ENCODE measurements at places on chromosomes 2 and 18.

- DNase-seq, result no peak
Measured at GRCh38 chr18:23740105-23740830, 51.0 kb downstream of the LAMA3 start.

GRCh38 chr2:103361712-103362111, 599.9 kb downstream of the TMEM182 start:
- DNase-seq, result peak; percentile 52

- no peak for DNase-seq
Measured at GRCh38 chr2:156481312-156481711, 45.1 kb downstream of the GPD2 start.

DNA sequence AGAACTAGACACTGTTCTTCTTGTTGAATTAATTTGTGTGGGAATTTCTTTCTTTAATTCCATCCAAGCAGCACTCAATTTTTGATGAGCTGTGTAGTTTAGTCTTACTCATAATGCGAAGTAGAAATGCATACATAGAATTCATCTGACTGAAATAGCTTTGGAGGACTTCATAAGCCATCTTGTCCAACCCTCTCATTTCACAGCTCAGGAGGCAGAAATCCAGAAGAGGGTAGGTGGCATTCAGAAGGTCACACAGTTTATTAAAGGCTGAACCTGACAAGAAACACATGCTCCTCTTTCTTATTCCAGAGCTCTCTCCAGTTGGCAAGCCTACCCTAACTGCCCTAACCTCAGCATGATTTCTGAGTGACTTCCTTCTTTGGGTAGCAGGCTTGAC, 169.2 kb upstream of the NOSTRIN start:
- DNase-seq, result no peak

DNA sequence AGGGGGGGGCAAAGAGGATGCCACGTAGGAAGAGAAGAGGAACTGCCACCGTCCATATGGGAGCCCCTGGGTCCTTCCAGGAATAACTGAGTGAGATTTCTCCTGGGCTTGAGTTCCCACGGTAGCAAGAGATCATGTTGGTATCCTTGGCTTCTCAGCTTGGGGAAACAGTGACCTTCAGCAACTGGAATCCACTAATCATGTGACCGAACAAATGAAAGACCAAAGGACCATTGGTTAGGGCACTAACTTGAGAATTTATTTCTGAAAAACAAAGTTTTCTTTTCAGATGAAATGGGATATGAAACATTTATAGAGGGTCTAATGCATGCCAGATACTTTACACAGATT, 259.4 kb upstream of the ID2 start:
- DNase-seq, result no peak

- no peak for DNase-seq
Measured at GRCh38 chr2:28134857-28135256, 244.3 kb downstream of the BABAM2 start.

GRCh38 chr2:19409046-19409445, 50.6 kb upstream of the OSR1 start:
- no peak for DNase-seq

- DNase-seq, result peak; percentile 71
Measured at GRCh38 chr18:77133051-77133834, 660 bp upstream of the MBP start.

DNA sequence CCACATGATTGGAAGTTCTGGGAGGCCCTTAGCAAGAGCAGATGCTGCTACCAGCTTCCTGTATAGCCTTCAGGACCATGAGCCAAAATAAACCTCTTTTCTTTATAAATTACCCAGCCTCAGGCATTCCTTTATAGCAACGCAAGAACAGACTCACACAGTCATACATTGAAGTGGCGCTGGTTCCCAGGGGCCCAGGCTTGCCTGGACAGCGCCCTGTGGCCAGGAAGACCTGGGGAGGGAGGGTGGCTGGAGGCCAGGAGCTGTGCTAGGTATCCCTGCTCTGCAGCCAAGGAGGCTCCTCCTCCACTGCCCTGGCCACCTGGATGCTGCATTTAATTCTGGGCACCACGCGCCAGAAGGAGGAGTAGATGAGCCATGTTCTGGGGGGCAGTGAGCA, 98.1 kb downstream of the AGAP1 start:
- no peak for DNase-seq

DNA sequence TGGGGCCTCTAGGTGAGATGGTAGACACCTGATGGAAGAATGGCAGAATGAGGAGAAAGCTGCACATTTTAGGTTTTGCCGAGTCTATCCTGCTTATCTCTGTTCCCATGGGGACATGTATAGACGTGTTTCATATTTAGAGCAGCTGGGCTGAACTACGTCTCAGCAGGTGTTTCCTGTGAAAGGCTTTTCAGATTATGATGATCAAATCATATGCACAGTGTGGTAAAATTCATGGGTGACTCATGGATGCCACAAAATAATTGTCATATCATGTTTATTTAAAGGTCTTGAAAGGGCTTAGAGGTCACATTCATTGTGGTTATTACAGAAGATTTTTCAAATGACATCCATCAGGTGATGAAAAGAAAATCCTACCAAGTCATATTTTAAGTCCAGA, 90.5 kb downstream of the ICOS start:
- DNase-seq, result no peak

GRCh38 chr2:241771286-241772062, 5.1 kb upstream of the GAL3ST2 start:
- peak; percentile 53 for DNase-seq

DNA sequence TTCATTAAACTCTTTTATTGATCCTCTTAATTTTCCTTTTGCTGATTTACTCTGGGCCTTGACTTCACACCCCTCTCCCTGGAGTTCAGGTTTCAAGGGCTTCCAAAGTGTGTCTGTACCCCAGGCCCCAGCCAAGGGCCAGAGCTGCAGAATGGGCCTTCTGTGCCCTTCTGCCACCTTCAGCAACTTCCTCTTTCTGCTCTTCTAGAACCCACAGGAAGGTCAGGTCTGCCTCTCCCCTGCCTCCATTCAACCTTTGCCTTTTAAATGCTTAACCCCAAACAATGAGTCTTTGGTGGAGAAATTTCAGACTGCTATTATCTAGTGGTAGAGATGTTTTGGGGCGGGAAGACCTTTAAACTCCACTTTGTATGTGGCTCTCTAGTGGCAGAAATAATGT, 63.1 kb downstream of the TSN start:
- no peak for DNase-seq

- no peak for DNase-seq
Measured at GRCh38 chr2:15300624-15301573, 260.2 kb downstream of the NBAS start.

GRCh38 chr2:177051278-177051677, 161.3 kb upstream of the HNRNPA3 start:
- no peak for DNase-seq

- DNase-seq, result no peak
Measured at GRCh38 chr18:45127405-45127804, 446.7 kb downstream of the SETBP1 start.

DNA sequence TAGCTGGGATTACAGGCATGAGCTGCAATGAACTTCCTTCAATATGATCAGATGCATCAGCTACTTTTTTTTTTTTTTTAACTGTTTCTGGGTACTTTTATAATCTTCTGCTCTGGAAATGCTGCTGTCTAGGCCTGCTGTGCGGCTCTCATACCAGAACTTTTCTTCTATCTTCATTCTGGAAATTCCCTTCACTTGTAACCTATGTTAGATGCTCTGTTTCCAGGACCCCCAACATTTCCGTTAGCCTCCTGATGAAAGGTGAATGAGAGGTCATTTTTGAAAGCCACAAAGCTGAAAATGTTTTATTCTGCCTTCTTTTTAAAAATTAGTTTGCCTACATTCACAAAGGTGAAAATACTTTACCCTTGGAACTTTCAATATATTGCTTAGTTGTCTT, 8.6 kb downstream of the AGFG1 start:
- DNase-seq, result no peak

GRCh38 chr18:32583431-32583830, 112.7 kb upstream of the GAREM1 start:
- DNase-seq, result no peak

GRCh38 chr2:197217541-197217940, 93.0 kb downstream of the ANKRD44 start:
- no peak for DNase-seq

- no peak for DNase-seq
Measured at GRCh38 chr2:20220806-20221554, 4.0 kb downstream of the SDC1 start.

DNA sequence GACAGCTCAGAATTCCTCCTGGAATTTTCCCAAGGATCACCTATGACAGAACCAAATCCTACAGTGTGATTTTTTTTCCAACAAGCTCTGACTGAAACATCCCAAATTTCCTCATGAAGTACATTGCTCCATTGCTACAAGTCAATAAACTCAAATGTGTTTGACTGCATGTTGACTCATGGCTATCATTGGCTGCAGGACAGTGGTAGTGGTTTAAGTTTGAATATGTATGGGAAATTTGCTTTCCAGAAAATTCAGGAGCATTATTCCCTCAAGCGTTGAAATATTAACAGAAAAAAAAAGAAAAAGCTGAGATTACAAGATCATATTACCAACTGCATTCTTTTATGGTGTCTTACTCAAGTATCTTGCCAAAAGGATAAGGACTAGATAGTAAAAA, 402.8 kb upstream of the DSEL start:
- DNase-seq, result no peak
